Karpas-422 (cell line): ENCODE measurements at places on chromosomes 2 and 18. TPM values are rescaled to one million over a fixed set of nuclear protein-coding genes. Genes with fewer than 3 reads are reported as not detected.
A peak's percentile ranks its signal among the peaks of the same experiment; 100 is the strongest.

GRCh38 chr18:78586586-78586985 lies 393.0 kb upstream of the SALL3 start:
- no peak for DNase-seq

The RGPD3 gene
- total RNA-seq = not detected in 2 replicates

DNA sequence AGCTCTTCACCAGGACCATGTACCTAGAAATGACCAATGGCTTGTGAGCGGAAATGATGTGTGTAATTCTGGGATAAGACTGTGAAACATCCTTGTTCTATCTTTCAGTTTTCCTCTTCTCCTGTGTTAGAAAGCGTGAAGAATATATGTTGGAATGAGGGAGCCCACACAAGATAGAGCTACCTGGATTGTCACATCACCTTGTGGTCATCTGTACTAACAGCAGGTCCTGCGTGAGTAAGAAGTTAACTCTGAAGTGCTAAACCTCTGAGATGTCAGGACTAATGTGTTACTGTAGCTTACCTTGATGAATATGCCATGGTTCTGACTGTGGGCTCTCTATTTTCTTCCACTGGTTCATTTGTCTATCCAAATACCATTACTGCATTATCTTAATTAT lies 75.6 kb downstream of the FASTKD2 start:
- DNase-seq = no peak

DNA sequence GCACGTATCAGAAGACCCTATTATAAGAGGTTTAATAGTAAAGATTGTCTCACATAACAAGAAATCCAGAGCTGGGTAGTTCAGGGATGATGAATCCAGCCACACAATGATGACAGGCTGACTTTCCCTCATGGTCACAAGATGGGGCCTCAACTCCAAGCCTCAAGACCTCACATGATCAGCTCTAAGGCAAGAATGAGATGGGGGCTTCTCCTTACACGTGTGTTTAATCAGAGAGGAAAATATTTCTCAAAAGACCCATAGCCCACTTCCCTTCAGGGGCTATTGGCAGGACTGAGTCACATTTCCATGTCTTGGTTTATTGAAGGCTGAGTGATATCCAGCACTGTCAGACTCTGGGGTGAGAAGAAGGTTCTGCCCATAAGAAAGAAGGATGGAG lies 100.2 kb upstream of the FOSL2 start:
- DNase-seq = no peak

GRCh38 chr2:8413589-8414135 lies 268.2 kb upstream of the ID2 start:
- no peak for DNase-seq

- DNase-seq = no peak
Measured at GRCh38 chr2:11949732-11950523, 203.5 kb downstream of the LPIN1 start.

GRCh38 chr2:70498054-70498453 lies 55.6 kb downstream of the TGFA start:
- peak; percentile 64 for DNase-seq

DNA sequence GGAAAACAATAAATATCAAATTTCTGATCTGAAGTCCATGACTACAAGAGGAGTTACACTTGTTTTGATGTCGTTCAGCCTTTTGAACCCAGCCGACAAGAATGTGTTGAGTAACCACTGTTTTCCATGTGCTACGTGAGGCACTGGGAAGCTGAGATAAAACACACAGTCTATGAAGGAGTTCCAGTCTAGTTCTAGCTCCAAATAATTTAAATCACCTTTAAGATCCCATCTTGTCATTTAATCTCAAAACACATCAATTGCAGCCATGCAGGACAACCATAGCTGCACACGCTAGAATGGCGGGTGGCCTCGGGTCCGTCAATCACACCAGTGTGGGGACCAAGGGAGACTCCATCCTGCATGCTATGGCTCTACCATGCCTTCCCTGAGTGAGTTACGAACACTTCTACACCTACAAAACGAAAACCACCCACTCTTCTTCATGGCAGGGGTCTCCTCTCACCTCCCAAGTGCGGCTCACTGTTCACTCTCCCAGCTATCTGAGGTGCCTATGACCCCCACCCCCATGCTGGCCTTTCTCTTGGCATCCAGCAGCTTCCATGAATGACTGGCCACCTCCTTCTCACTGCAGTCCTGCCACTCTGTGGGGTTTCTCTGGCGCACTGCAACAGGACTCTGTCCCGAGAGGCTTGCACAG lies 3.8 kb downstream of the FHL2 start:
- DNase-seq = no peak

DNA sequence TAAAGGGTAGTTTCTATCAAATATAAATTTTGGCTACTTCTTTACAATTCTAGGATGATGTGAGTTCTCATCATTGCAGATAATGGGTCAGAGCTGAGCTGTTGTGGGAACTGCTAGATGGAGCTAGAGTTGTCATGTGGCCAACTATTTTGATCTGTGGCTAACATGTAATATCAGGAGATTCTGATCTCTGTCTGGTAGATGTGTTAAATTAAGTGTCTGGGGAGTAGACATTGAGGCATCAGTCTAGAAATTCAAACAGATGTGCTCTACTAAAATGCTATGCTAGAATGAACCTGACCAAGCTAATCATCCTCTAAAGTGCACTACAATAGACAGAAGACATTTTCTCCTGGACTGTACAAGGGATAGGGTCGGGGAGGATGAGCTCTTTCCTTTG lies 30.3 kb upstream of the DARS1 start:
- DNase-seq = no peak

- DNase-seq = peak; percentile 90
Measured at GRCh38 chr18:35355140-35355618, 11.0 kb upstream of the ZNF24 start.

- DNase-seq = no peak
Measured at GRCh38 chr18:7623681-7624080, 56.6 kb downstream of the PTPRM start.

The PPP1CB gene
- total RNA-seq = 58.5 and 134 TPM in 2 replicates

GRCh38 chr2:5668682-5669250 lies 23.4 kb upstream of the SOX11 start:
- DNase-seq = no peak

The SMPD4 gene
- 24.3 and 32.5 TPM in 2 replicates for total RNA-seq

The ZNF407 gene
- total RNA-seq = 14.6 and 18.1 TPM in 2 replicates

GRCh38 chr2:27710640-27711430 lies 47.1 kb downstream of the SLC4A1AP start:
- DNase-seq = no peak

The C2orf80 gene
- total RNA-seq = not detected in 2 replicates

The CFC1 gene
- total RNA-seq = not detected in 2 replicates

GRCh38 chr2:105785095-105785847 lies 40.6 kb downstream of the NCK2 start:
- DNase-seq = no peak

GRCh38 chr2:195390686-195391321 lies 266.2 kb upstream of the SLC39A10 start:
- no peak for DNase-seq

DNA sequence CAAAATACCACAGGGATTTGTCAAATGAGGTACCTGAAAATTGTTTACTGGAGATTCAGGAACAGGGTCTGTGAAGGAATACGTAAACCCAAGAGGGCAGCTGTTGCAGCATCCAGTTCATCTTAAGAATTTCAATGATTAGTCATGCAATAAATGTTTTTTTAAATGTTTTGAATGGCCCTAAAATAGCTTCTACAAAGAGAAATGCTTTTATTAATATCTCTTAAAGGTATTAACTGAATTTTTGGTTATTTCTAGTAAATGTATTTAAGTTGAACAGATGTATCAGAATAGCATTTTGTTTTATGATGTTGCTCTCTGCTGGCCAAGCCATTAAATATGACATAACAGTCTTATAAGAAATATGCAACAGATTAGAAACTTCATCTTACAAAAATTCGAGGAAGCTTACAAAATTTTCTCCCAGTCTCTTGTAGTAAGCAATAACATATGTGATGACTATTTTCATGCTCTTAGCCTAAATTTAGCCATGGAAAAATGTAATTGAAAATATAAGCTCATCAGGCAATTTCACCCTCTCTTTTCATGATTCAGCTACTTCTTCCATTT lies 863.9 kb downstream of the SUCLG1 start:
- DNase-seq = no peak

The REEP1 gene
- total RNA-seq = 0.22 TPM in 1 of 2 replicates, not detected in the other

DNA sequence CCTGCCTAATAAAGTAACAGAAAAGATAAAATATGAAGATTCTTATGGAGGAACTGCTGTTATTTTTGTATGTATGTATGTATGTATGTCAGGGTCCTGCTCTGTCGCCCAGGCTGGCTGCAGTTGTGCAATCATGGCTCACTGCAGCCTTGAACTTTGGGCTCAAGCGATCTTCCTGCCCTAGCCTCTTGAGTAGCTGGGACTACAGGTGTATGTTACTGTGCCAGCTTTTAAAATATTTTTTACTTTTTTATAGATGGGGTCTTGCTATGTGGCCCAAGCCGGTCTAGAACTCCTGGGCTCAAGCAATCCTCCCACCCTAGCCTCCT lies 26.7 kb downstream of the ANKRD29 start:
- DNase-seq = no peak

GRCh38 chr18:6598657-6599056 lies 130.9 kb upstream of the ARHGAP28 start:
- no peak for DNase-seq

The AQP12A gene
- not detected in 2 replicates for total RNA-seq
